ENCODE measurements at places on chromosomes 1 and 21.

GRCh38 chr21:39265603-39266002 is 47.8 kb downstream of the BRWD1 start:
- no peak for DNase-seq

- no peak for DNase-seq
Observed at GRCh38 chr1:117562581-117563491, 43.0 kb upstream of the TENT5C start.

GRCh38 chr1:67896826-67897225 is 63.6 kb upstream of the GNG12 start:
- DNase-seq: no peak

- no peak for DNase-seq
Observed at GRCh38 chr1:7247791-7248548, 462.7 kb downstream of the CAMTA1 start.

DNA sequence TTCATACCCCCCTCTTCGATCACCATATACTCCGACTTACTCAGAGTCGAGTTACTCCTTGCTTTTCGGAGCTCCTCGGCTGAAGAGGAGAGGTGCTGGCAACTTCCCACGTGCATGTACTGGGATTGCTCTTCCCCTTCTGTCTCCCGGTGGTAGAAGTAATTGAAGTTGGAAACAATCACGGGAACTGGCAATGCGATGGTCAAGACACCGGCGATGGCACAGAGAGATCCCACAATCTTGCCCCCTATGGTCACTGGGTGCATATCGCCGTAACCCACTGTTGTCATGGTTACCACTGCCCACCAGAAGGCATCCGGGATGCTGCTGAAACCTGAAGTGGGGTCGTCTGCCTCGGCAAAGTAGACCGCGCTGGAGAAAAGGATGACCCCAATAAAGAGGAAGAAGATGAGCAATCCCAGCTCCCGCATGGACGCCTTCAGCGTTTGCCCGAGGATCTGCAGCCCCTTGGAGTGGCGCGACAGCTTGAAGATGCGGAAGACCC is 1.5 kb downstream of the KCNA3 start:
- DNase-seq: no peak

GRCh38 chr1:93708734-93709481 is 27.3 kb upstream of the BCAR3 start:
- DNase-seq: no peak

DNA sequence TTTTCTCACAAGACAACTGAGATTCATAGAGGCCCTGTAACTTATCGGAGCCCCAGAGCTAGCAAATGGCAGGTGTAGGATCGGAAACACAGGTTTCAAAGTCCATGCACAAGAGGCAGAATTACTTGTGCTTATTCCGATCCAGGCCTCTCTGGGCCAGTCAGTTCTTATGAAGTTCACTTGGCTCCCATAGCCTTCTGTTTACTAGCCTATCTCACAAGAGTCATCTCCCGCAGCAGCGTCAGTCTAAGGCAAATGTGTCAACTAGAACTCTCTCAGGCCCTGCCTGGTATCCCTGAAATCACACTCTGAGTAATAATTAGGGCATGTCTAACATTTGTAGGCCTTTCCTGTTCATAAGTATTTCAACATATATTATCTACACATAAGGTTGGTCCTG is 43.3 kb downstream of the PHC2 start:
- DNase-seq: no peak

All from activated CD8-positive, alpha-beta memory T cell treated with anti-CD3 and anti-CD28 coated beads for 4 hours (primary cell).